ENCODE measurements at places on chromosomes 16 and 17.

DNA sequence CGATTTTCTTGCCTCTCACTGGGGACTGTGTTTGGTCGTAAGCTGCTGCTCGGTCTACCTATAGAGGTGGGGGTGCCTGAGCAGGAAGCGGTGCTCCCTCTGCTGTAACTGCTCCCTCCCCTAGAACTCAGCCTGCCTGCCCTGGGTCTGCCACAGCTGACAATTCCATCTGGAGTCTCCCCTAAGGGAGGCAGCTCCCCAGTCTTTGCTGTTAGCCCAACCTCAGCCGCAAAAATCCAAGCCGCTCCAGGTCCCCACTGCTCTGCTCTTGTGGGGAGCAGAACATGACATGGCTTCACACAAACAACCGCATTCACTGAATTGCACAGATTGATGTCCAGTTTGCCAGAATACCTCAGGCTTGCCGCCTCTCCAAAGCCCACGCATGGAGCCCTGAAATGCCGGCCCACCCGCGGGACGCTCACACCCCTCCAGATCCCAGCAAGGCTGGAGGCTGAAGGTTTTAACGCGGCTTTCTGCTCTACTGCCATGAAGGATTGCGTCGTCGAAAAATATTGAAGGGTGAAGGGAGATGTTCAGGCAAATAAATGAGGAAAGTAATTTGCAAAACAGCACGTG is 221.5 kb upstream of the FOXF1 start:
- DNase-seq, result no peak

DNA sequence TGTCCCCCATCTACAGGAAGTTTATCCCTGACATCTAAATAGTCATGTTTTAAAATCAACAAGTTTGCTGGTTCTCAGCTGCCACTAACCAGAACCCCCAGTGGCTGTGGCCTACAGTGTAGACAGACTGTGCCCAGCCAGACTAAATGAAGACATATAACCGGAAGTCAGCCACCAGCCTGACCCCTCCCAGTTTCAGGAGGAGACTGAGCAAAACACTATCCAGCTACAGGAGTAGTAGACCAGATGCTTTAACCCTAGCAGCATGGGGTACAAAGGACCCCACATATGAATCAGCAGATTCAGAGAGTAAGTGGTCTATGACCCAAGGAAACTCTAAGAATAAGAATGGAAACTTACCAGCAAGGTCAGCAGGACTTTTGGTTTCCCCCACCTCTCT is 83.4 kb downstream of the HIC1 start:
- DNase-seq, result no peak

DNA sequence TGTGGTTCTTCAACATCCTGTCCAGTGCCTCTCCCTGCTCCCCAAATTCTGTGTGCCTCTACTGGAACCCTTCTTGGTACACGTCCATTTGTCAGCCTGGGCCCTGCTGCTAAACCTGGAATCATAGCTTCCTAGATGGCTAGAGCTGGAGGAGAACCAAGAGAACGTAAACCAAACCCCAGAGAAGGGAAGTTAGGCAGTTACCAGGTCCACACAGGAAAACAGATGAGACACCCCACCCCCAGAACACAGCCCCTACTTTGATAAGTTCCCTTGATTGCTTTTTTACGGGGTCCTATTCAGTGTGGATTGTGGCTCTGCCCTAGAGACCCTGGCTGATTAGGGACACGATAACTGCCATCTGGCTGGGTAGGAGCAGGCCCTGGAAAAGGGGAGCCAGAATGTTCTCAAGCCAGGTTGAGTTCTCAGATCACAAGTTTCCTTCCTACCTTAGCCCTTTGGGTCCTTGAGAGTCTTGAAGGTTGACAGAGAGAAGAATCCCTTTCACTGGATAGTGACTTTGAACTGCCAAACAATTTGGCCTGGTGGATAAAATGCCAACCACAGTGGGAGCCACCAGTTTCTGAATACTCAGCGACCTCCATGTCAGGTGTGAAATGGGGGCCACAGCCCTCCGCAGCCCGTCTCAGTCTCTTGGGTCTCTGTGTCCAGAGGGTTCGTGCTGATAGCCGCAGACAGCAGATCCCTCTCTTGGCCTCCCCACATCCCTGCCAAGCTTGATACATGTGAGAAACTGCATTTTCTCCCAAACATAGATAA is 7.9 kb downstream of the TBX4 start:
- no peak for DNase-seq

DNA sequence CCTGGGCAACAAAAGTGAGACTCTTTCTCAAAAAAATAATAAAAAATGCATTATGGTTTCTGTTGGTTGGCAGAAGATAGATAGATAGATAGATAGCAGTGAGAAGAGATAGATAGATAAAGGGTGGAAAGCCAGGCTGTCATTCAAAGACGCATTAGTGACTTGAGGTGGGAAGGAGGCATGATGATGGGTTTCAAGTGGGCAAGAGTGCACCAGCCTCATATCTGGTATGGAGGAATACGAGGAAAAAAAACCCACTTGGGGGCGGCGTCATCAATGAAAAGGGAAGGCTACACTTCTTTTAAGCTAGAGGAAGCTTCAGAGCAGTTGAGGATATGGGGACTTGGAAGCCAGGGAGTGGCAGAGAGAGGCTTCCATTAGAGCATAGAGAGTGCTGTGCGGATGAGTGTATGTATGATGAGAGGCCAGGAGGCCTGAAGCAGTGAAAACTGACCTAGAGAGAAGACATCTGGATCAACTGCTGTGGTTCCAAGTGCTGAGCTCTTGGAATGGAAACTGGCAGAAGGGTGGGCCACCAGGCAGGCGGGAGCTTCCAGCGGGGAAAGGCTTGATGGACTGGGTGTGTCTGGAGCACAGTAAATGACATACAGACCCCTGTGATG is 31.8 kb downstream of the CEP95 start:
- DNase-seq, result no peak

- DNase-seq, result peak; percentile 61
Measured at GRCh38 chr17:27760069-27760885, 40.1 kb downstream of the NOS2 start.

DNA sequence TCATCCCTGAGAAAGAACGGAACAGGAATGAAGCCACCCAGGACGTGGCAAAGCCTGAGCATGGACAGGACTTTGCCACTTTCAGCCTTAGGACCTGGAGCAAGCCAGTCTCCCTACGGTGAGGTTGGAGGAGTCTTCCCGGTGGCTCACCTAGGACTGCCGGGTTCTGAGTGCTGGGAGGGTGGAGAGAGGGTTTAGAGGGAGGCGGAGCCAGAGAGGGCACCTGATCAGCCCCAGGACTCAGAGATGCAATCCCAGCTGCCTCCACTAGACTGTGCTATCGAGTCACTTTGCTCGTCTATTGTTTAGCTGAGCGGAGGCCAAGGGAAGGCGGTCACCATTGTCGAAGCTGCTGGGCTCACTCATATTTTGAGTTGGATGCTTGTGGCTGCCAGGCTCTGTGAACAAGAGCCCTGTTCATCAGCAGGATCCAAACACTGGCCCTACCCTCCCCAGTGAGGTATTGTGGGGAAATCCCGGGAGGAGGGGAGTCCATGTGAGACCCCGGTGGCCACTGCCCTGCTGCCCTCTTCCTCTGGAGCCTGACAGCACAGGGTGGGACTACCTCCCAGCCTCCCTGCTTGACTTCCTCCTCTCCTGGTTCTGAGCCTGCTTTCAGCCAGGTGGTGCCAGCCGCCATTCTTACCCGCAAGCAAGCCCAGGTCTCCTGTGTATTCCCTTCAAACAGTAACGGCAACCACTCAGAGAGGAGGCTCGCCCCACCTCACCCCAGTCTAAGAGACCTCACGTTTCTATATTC is 7.0 kb downstream of the KRT14 start:
- DNase-seq, result peak; percentile 89

- no peak for DNase-seq
Measured at GRCh38 chr16:52051414-52052172, 495.4 kb downstream of the TOX3 start.

- no peak for DNase-seq
Measured at GRCh38 chr17:59751955-59752413, 44.5 kb downstream of the VMP1 start.

DNA sequence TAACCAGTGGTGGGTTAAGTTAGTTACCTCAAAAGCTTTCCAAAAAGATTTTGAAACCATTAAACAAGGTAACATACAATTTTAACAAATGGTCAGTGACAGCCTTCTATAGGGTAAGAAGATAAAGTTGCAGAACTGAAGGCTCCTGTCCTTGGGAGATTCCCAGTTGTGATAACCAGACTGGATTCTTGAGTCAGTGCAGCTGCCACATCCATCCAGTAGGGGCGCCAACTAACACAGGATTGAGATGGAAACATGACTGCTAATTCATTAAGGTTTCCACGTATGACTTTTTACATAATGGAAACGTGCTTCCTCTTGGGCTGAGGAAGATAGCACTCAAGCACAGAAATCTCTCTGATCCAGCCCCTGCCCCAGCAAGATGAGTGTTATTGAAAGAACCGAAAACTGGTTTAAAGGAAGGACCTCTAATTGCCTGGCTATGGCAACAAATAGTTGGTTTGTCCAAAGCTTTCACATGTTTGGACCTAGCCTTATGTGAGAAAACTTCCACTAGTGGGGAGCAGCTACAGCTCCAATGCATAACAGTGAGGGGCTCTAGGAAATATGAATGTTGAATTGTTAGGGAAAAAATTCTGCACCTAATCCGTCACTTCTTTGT is 269.8 kb upstream of the MYOCD start:
- DNase-seq, result peak; percentile 6
